ENCODE measurements at places on chromosomes 16 and 17. TPM values are rescaled to one million over a fixed set of nuclear protein-coding genes. Genes with fewer than 3 reads are reported as not detected.

- no peak for DNase-seq
Observed at GRCh38 chr17:79737046-79737921, 6.5 kb downstream of the ENPP7 start.

KRTAP3-2 gene
- total RNA-seq, result not detected

HAP1 gene
- 0.14 TPM for total RNA-seq

DNAH17 gene
- 0.02 TPM for total RNA-seq

DNA sequence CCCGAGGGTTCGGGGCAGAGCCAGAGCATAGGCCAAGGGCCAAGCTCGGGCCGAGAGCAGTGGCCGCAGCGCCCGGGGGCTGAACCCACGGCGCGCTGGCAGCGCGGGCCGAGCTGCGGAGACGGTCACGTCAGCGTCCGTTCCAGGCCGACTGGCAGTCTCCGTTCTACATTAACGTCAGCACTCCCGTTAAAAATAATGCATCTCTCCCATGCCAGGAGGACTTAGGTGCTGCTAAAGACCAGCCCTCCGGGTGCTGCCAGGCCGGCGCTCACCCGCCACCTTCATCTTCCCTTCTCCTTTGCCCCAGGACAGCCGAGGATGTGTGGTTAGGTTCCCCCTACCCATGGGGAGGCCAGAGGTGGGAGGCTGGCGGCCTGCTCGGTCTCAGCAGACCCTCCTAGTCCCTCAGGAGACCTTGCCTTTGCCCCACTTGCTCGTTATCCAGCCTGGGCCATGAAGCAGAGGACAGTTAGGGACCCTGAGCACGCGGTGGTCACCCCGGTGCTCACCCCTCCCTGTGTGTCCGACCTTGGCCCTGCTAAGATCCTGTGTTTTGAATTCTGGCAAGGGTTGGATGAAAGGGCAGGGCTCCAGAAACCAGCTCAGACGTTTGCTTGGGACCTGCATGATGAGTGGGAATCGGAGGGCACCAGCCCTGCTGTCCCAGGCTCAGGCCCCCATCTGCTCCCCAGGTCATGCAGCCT lies 572 bp downstream of the MPG start:
- no peak for DNase-seq

AGRP gene
- not detected for total RNA-seq

CHST4 gene
- total RNA-seq, result 0.55 TPM

GRCh38 chr16:3215601-3216262 lies 19.2 kb downstream of the ZNF200 start:
- DNase-seq, result no peak

GRCh38 chr17:50265690-50266315 lies 8.5 kb upstream of the TMEM92 start:
- no peak for DNase-seq

DNA sequence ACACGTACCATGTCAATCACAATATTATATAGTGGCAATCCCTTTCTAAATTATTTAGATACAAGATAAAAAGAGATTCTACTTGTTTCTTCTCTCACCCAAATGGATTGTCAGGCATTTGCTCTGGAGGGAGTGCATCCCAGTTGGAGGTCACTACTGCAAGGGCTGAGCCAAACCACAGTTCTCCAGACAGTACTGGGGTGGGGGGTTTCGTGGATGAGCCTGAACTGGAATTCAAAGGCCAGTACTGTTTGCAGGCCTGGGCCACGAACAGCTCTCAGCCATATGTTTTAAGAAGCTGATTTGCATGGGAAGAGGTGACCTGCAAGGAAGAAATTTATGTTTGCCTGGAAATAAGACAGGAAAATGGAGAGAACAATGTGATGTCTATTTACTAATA lies 314.9 kb downstream of the PMP22 start:
- DNase-seq, result no peak

ABCA6 gene
- not detected for total RNA-seq
